Cardiac muscle cell (in vitro differentiated cells and primary cell): ENCODE measurements at places on chromosomes 6 and 20.
A peak's percentile ranks its signal among the peaks of the same experiment; 100 is the strongest.

GRCh38 chr6:38445925-38446324 is 193.8 kb downstream of the BTBD9 start:
- DNase-seq: no peak

- no peak for DNase-seq
Measured at GRCh38 chr6:155152211-155153076, 111.4 kb upstream of the CLDN20 start.

- DNase-seq: no peak
Measured at GRCh38 chr6:166670894-166671293, 43.8 kb upstream of the RPS6KA2 start.

DNA sequence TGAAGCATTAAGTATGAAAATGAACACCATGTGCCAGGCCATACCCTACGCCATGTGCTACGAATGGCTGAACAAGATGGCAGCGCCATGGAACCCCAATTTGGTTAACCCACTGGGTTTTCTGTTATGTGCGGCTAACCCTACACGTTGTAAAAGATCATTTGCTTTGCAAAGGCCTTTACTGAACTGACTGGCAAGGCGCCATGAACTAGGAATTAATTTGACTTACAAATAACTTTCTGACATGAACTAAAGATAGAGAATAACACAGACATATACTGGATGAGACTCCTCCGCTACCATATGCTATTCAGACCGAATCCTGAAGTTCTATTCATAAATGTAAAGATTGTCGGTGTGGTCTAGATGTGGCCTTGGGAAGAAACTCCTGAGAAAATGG is 3.9 kb downstream of the CNKSR3 start:
- DNase-seq: no peak

DNA sequence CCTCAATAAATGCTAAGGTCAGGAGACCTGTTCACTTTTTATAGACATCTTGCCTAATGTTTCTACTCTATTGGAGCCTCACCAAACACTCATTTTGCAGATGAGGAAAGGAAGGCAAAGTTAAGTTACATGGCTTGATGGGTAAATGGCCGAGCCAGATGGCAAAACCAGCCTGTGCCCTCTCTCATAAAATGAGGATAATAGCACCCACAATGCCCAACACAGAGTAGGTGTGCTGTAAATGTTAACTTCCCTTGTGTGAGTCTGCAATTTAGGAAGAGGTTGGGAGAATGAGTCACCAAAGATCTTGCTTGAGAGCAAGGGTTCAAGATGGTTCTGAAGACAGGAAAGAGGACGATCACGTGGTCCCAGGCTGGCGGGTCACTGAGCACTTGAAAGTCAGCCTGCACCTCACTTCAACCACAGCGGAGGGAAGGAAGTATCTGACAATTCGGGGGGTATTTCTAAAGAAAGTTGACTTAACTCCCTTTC is 3.3 kb downstream of the KCNK5 start:
- DNase-seq: no peak

GRCh38 chr6:14765721-14766390 is 480.0 kb upstream of the JARID2 start:
- DNase-seq: no peak

DNA sequence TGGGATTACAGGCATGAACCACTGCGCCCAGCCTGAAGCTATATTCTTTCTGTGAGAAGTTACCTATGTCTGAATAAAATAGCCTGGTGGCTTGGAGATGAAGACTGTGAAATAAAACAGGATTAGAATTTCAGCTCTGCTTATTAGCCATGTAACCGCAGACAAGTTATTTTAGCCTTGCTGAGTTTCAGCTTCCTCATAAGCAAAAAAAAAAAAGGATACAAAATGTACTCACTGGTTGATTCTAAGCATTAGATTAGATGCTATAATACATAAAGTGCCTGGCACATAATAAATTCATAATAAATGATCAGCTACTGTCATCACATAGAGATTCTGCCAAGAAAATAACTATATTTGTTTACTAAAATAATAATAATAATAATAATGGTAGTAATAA is 98.8 kb downstream of the EPB41L2 start:
- DNase-seq: no peak

GRCh38 chr6:41288754-41289129 is 2.3 kb upstream of the TREM1 start:
- no peak for DNase-seq

DNA sequence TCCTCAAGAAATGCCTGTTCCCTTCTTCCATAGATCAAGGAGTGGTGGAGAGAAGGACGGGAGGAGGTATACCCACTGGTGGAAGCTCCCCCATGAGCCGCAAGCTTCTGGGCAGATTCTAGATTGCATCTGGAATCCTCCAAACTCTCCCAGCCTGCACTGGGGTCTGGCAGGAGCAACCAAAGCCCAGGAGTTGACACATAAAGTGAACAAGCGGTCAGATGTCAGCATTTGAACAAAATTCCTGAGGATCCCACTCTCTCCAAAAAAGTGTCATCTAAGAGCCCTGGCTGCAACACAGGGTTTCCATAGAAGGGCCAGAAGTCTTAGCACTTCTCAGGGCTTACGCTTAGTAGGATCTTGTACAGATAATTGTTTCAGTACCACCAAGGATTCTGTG is 88.2 kb downstream of the KCNB1 start:
- DNase-seq: no peak

- no peak for DNase-seq
Measured at GRCh38 chr6:703552-703951, 10.6 kb upstream of the EXOC2 start.

DNA sequence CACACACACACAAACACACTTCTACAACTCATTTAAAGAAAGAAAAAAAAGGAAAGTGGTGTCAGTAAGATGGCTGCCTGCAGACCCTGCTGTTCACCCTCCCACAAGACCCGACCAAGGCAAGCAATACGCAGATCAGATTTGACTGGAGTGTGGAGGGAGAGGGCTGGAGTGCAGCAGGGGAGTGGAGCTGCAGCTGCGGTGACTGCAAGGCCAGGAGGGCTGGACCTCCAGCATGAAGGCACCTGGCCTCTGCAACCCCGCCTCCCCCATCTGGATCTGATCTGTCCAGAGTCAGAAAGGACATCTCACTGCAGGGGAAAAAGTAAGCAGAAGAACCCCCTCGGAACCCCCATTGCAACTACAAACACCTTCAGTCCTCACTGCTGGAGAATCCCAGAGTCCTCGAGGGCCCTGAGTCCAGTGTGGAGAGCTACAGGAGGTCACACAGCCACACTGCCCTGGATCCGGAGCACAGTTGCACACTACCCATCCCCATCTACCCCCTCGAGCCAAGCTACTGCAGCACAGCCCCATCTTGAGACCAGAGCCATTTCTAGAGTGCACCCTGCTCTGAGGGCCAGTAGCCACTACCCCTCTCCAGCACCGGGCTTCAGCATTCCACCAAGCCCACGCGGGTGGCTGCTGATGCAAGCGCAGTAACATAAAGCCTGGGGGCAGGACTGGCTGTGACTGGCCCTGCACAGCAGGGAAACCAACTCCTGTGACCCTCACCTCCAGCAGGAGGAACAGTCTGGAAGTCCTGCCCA is 41.9 kb upstream of the SRSF6 start:
- DNase-seq: no peak

DNA sequence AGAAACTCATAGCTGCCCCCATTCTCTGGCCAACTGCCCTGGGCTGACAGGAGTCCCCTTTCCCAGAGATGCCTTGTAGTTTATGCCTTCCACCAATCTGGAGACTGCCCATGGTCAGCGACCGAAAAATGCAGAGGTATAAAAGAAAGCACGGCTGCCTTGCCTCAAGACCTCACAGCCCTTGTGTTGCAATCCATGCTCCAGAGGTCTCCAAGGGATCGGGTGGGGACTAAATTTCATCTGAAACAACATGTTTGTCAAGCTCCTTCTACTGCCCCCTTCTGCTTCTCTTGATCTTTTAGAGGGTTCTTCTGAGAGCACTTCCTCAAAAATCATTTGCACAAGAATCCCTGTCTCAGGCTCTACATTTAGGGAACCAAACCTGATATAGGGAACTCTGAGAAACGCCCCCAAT is 128.8 kb downstream of the PLCB1 start:
- DNase-seq: no peak

GRCh38 chr6:33684428-33684896 is 27.0 kb downstream of the UQCC2 start:
- DNase-seq: no peak

DNA sequence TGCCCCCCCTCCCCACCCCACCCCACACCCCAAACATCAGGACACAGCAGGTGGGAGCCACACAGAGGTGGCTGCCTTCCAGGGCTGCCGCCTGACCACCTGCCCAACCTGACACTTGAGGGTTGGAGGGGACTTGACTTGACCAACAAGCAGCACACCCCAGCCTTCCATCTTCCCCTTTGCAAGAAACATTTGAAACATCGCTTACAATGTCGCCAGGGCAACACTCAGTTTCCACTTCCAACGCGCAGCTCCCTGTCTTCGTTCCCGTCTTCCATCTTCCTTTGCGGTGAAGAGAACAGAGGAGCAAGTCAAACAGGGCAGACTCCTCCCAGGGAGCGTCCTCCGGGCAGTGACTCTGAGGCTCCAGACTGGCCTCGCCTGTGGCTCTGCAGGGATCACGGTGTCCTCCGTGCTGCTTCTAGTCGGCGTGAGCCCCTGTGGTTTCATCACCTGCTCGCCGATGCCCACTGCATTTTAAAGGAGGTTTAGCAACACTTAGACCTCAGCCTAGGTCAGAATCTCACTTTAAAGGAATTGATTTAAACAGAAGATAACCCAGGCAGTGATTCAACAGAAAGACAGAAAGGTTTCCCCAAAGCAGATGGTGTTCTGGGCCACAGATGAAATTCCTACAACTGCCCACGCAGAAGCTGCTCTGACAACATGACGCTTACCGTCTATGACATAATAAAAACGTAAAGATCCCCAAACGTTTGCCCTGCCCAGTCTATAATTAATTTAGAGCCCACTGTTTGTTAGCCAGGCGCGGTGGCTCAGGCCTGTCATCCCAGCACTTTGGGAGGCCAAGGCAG is 130.8 kb downstream of the TAF4 start:
- no peak for DNase-seq

GRCh38 chr20:44640522-44640921 is 11.0 kb downstream of the ADA start:
- DNase-seq: no peak

DNA sequence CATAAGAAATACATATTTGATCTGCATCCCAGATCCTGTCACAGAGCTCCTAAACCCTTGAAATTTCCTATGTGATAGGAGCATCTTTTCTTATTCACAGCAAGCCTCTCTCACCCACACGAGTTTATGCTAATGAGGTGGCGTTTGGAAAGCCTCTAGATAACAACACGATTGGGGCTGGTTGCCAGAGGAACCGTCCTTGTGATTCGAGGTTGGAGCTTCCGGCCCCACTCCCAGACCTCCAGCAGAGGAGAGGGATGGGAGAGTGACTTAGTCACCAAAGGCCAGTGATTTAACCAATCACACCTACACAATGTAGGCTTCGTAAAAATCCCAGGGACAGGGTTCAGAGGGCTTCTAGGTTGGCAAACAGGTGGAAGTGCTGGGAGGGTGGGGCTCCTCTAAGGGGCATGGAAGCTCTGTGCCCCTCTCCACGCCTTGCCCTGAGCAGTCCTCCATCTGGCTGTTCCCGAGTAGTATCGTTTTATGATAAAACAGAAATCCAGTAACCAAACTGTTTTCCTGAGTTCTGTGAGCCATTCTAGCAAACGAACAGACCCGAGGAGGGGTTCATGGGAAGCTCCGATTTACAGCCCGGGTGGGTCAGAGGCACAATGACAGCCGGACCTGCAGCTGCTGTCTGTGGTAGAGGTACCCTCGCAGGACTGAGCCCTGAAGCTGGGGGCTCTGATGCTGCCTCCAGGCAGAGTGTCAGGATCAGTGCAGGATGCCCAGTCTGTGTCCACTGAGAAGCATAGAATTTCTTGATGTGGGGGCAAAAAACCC is 238.1 kb upstream of the ARID1B start:
- DNase-seq: peak; percentile 23

DNA sequence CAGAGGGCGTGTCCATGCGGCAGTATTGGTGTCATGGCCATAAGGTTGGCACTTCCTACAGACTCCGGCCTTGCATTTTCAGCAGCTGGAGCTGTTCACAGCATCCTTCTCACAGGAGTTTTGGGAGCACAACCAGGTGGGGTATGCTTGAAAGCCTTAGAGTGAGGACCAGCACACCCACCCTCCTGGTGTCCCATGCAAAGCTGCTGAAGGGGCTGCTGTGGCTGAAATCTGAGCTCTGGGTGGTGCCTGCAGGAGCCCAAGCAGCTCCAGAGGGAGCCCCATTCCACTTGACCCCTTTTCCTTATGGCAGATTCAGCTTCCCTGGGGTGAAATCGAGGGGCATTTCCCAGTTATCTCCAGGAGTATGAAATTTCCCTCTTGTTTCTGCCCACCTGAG is 74.0 kb upstream of the BHLHE23 start:
- no peak for DNase-seq

- peak; percentile 71 for DNase-seq
Measured at GRCh38 chr20:58228484-58229197, at the start of gene ANKRD60. TSS of gene ANKRD60 (minus strand) at chr20:58228653. CDS start at chr20:58228653, 0 bp downstream.

DNA sequence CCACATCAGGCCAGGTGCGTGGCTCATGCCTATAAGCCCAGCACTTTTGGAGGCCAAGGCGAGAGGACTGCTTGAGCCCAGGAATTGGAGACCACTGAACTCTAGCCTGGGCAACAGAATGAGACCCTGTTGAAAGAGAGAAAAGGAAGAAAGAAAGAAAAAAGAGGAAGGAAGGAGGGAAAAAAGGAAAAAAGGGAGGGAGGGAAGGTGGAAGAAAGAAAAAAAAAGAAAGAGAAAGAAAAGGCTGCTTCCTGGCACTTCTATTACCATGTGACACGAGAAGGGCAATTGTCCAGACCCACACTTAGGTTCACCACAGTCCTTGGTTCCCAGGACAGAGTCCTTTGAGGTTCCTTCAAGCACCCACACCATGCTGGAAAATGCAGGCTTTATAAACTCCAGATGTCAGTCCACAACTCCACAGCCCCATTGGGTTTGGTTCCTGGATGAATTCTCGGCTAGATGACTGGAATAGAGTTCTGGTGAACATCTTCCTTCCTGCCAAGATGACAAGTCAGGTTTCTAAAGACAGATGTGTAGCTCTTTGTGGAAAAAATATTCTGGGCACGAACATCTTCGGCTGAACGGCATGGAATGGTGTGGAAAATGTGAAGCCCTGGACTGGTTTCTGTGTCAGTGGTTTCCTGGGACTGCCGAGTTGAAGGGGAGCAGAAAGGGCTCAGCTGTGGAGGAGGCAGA is 32.5 kb downstream of the NT5E start:
- DNase-seq: peak; percentile 60

DNA sequence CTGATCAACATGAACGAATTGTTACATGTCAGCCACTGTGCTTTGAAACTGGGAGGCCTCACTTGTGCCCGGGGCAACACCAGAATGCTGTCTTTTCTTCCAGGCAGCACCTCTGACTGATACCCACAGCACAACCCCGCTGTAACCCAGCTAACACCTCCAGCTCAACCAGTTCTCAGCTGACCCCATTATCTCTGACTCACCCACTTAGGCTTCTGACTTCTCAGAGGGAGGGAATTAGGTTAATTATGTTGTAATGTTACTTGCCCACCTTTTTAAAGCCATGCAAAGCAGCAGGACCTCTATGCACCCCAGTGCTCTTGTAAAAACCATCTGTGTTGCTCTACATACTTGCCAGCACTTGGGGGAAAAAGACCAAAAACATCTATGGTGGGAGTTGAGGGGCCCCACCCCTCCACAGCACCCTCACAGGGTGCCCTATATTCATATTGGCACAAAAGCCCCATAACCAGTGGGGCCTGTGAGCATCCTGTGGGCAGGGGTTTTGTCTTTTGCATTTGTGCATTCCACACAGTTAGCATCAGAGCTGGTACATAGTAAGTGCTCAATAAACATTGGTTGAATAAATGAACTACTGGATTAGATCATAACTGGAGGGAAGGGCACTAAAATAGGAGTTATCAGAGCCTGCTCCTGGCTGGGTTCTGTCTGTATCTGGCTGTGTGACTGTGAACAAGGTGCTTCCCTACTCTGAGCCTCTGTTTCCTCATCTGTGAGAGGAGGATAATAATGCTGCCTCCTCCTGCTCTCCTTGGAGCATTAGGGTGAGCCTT is 22.3 kb downstream of the BNIP5 start:
- peak; percentile 53 for DNase-seq
